ENCODE measurements at places on chromosomes 4 and X. TPM values are rescaled to one million over a fixed set of nuclear protein-coding genes. Genes with fewer than 3 reads are reported as not detected.
A peak's percentile ranks its signal among the peaks of the same experiment; 100 is the strongest.

Gene HHIP
- 4.4 TPM for total RNA-seq

Gene PAGE1
- total RNA-seq = not detected

Gene TMEM164
- 23.9 TPM for total RNA-seq

- DNase-seq = peak; percentile 54
These were observed at the start of gene DCHS2 for GRCh38 chr4:154491341-154492271. Gene DCHS2 (minus strand): TSS chr4:154491799. CDS start chr4:154491355, 444 bp downstream.

- no peak for DNase-seq
These were observed 425.7 kb downstream of the PABPC4L start for GRCh38 chr4:133775881-133776280.

GRCh38 chrX:51192104-51192503, 140.5 kb upstream of the NUDT10 start:
- DNase-seq = no peak

DNA sequence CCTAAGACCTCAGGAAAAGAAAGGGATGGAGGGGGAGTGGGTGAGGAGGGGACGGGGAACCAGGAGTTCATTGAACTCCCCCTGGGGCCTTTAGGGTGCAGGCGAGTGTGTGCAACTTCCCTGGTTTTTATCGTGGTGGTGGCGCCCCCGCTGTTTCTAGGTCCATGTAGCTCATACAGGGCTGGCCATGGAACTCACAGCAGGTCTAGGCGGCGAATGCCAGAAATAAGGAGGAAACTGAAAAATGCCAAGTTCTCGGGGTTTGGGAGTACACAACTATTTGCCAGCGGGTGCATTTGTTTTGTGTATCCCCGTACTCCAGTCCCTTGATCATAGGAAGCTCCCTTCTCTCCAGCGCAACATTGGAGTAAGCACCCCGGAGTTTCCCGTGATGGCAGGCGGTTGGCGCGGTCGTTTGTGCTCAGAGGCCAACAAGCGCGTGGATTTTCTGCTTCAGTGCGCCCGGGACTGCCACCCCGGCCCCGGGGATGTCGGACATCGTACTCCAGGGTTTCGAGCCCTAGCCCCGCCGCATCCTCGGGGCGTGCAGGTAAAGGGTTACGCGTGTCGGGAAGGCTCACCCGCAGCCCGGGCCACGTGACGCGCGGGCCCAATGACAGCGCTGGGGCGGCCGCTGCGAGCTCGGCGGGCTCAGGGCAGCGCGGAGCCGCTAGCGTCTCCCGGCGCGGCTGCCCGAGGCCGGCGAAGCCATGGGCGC, 208.9 kb downstream of the NWD2 start:
- peak; percentile 76 for DNase-seq

- DNase-seq = no peak
These were observed 34.6 kb downstream of the PDLIM5 start for GRCh38 chr4:94486372-94486801.

DNA sequence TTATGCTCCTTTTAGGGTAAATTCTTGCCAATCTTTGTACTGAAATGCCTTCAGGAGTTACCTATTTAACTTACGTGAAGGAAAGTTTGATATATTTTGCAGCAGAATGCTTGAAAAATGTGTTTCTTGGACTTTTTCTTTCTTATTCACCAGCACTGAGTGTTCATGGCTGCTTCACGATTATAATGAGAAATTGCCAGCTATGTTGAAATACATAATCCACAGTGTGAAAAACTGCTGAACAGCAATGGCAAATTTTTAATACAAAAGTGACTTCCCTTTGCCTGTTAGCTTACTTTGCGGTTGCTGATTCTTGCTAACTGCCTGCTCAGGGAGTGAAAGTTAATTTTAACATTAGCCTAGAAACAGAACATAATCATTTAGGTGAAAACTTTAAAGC, 153.8 kb upstream of the SLC4A4 start:
- DNase-seq = no peak

All from tongue (tissue), 3 donors.